ENCODE measurements at places on chromosomes 3 and 15.
A peak's percentile ranks its signal among the peaks of the same experiment; 100 is the strongest.

DNA sequence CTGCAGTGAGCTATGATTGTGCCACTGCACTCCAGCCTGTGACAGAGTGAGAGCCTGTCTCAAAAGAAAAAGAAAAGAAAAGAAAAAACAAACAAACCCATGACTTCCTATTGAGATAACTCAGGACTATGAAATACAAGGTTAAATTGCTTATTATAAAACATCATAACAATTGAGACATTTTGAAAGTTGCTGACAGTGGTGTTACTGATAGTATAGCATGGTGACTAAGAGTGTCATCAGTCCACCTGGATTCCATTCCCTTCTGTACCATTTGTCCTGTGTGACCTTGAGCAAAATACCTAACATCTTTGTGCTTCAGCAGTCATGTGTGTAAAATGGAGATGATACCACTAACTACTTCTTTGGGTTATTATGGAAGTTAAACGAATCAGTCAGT lies 49.1 kb downstream of the ARHGEF26 start:
- no peak for DNase-seq

- DNase-seq, result no peak
These were observed 26.8 kb downstream of the KLHL25 start for GRCh38 chr15:85767785-85768529.

GRCh38 chr15:99956022-99956775 lies 223.0 kb upstream of the LYSMD4 start:
- DNase-seq, result peak; percentile 43

DNA sequence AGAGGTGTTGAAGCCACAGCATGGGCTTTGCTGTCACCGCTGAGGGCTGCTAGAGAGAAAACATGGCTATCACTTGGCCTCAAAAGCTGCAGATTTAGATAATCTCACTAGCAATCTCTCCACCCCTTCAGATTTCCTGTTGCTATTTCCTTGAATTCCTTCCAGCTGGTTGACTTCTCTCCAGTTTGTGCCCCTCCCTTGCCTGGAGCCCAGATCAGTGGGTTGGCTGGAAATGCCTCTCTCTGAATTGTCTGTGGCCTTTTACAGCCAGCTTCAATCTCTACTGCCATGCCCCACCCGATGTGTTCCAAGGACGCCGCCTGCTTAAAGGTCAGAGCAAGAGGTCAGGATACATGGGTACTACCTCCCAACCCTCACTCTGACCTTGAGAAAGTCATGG lies 294.1 kb downstream of the NTRK3 start:
- no peak for DNase-seq

GRCh38 chr15:41276831-41277230 lies 45.8 kb downstream of the CHP1 start:
- DNase-seq, result no peak

DNA sequence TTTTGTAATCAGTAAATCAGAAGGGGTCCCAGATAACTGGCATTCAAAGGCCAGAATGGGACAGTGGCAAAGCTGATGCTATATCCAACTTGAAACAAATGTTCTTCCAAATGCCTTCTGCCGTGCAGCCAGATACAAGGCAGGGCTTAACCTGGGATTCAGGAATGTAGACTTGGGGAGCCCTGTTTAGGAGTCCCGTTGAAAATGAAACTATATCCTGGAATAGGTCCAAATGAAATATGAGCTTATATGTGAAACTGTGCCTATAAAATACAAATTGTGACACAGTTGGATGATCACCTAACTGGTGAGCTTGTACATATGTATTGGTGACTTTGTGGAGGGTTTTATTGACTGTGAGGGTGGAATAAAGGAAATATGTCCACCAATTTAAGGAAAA lies 28.7 kb downstream of the FRMD4B start:
- DNase-seq, result no peak

DNA sequence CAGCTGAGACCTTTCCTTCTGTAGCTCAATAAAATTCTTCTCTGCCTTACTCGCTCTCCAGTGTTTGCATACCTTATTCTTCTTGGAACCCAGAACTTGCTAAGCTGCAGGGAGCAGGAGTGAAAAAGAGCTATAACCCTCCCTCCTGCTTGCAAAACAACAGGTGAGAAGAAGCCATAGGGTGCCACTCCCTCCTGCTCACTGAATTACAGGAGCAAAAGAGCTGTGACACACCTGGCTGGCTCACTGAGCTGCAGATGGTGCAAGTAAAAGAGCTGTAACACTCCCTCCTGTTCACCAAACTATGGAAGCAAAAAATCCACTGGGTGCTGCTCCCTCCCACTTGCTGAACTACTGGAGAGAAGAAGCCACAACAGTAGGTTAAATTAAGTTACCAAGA lies 44.2 kb upstream of the C2CD4B start:
- DNase-seq, result no peak
